ENCODE measurements at places on chromosomes 3 and 15.

DNA sequence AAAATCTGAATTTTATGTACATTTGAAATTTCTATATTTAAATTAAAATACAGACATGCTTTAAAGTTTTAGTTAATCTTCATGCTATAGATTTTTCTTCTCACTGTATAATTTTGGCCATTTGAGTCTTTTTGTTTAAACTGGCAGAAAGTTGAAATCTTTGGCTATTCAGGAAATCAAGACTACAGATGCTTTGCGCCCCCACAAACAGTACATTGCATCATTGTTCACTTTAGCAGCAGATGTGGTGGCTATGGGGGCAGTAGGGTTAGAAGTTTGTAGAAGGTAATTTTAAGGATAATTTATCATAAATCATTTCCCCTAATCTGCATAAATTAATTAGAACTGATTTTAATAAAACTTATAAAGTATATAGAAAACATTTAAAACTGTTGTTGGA lies 20.9 kb downstream of the SPPL2A start:
- no peak for DNase-seq

GRCh38 chr3:27220166-27220565 lies 149.0 kb downstream of the NEK10 start:
- no peak for DNase-seq

- DNase-seq, result no peak
Measured at GRCh38 chr3:133042778-133043177, 4.6 kb downstream of the TMEM108 start.

DNA sequence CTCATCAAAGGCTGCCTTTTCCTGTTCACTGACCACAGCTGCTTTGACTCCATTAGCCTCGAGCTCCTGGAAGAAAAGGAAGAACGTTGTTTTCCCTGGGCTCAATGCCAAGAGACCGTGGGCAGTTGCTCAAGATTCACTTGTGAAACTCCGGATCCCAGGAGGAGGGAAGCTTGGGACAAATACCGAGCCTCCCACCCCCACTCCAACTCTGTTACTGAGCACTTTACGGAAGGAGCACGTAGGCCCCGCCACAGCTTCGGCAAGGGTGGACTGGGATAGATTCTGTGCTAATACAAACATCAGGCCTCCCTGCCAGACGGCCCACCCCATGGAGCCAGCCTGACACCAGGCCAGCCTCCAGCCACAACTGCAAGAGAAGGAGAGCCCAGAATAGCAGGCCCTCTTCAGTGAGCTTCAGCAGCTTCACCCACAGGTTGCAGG lies 10.8 kb upstream of the FANCD2 start:
- DNase-seq, result no peak

DNA sequence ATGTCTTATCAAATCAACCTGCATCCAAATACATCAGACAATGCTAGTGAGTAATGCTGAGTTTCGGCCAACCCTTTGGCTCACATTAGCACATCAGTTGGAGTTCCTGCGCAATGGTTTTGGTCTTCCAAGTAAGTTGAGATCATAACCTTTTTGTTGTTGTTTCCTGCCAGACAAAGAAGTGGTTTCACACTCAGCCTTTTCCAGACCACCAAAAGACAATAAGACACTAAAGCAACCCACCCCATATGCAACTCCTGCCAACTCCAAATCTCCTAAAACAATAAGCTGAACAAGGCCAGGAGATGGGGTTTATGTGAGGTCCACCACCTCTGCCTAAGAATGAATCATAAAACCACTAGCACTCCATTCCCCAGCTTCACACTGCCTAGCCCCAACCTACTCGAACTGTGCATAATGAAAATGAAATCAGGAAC lies 177.0 kb downstream of the ERC2 start:
- DNase-seq, result no peak

DNA sequence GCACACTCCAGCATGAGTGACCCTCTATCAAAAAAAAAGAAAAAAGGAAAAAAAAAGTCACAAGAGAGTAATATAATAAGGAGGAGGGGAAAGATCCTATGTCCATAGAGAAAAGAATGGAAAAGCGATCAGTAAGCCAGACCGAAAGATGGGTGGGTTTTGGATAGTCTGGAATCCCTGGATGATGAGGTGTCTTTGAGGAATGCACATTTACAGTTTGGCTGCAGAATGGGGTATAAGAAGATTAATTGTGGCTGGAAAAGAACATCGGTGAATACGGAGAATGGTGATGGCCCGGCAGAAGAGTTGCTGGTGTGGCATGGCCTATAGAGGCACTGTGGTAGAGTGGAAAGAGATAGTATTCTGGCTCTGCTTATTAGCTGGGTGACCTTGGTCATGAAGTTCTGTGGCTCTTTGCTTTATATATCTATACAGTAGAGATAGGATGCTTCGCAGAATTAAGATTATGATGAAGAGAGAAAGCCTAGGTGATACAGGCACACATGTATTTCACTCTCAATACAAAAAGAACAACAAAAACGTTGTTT lies 187.9 kb downstream of the AKAP13 start:
- no peak for DNase-seq

DNA sequence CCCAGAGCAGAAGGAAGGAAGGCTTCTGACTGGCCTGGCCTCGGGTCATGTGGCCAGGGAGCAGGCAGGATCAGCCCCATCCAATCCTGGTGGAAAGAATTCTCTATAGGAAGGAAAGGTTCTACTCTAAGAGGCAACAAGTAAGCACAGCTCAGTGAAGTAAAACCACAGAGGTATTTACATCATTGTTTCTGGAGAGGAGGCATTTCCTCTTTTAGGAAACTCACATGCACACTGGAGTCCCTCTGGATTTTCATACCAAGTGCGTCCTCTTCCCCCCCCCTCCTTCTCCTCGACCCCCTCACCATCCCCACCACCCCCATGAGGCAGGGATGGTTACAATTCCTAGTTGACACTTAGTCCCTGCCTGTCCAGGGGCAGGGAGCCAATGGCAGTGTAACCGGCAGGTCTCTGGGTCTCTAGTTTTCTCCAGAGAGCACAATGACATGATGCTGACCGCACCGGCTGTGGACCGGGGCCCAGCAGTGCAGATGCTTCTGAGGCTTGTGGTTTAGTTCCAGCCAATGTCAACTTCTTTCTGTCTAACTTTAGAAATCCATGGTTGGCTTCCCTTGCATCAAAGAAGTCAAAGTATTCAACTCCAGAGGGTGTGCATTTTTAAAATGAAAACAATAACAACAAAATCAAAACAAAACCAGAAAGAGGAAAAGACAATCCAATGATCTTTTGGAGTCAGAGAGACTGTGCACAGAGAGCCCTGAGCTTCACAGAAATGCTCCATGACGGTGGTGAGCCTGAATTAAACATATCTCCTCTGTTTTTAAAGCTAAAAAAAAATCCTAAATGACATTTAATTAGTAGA lies 230.3 kb upstream of the TLE3 start:
- no peak for DNase-seq

DNA sequence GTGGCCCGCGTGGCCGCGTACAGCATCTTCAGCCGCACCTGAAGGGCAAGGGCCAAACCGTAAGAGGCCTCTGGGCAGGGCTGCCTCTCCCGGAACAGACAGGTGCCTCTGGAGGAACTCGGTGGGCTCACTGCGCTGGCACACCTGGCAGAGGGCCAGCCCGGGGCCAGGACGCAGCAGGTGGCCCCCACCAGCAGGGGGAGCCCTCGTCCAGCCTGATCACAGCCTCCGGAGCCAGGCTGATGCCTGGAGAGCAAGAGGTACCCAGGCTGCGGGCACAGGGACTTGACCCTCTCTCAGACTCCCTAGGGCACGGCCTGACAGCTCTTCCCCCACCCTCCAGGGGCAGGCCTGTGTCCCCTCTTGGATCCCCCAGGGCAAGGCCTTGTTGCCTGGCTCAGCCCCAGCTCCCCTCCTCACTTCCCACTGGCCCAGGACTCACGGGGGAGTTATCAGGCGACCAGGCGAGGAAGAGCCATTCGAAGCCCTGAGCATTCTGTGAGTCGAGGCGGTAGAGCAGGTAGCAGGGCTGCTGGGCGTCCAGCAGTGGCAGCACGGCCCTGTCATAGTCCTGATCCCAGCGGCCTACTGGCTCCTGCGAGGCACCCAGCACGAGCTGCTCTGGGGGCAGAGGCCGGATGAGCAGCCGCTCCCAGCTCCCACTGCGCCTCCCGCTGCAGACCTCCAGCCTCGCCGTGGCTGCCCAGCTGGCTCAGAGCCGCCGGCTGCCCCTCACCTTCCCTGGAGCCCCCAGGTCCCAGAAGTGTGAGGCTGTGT lies 6.2 kb upstream of the TLR9 start:
- peak; percentile 20 for DNase-seq

- DNase-seq, result no peak
Measured at GRCh38 chr3:52253314-52254304, 8.1 kb downstream of the PPM1M start.

GRCh38 chr3:167030082-167030725 lies 349.9 kb downstream of the ZBBX start:
- DNase-seq, result no peak

DNA sequence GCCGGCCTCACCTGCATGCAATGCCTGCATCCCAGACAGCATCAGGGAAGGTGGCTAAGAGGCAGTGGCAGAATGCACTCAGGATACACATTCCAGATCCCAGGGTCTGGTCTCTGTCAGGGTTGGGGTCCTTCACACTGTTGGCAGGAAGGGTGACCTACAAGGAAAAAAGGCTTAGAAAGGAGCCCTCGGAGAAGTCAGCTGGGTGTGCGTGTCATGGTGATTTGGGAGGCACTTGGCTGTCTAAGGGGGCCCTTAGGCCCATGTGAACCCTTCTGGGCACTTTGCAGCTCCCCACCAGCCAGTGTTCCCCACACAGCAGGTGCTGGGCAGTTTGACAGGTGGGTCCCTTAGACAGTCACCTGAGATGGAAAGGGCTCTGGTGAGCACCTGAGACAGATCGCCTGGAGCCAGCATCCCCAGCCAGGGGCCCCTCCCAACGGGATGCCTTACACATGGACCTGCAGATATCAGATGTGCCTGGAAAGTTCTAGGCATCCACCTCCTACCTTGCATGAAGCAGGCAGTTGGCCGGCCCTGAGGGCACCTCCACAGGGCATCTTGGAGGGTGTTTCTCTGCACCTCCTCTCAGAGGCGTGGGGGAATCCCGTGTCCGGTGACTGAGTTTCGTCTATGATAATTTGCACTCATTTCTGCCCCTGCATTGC lies 131.6 kb downstream of the LRRK1 start:
- no peak for DNase-seq

DNA sequence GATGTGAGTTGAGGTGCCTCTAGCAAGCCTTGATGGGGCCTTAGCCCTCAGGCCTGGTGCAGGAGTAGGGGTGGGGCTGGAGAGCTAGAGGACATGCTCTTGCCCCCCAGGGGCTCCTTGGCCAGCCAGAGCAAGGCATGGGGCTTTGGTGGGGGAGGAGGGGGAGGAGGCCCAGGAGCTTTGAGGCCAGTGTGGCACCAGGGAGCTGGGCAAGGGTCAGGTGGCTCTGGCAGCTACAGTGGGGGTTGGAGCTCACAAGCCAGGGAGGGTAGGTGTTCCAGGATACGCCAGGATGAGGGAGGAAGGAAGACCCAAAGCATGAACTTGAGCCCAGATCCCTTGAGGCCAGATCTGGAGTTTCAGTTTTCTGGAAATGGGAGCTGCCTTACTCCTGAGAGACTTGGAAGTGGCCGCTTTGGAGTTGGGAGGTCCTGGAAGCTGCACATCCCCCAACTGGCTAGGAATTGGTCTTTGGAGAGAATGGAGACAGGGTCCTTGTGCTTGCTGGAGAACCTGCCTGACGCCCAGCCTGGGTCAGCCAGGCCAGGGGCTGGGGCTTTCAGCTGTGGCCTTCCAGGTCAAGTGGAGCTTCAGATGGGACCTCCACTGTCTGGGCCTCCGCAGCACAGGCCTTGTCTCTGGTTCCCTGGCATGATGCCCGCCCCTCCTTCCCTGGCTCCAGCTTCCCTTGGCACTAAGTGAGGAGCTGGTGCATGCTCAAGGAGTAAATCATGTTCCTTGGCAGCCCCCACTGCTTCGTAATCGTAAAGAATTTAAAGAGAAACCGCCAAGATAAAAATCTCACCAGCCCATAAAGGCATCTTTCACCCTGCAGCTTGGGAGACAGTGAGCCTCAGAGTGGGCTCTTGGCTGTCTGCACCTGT lies 8.7 kb downstream of the SEMA3F start:
- no peak for DNase-seq

DNA sequence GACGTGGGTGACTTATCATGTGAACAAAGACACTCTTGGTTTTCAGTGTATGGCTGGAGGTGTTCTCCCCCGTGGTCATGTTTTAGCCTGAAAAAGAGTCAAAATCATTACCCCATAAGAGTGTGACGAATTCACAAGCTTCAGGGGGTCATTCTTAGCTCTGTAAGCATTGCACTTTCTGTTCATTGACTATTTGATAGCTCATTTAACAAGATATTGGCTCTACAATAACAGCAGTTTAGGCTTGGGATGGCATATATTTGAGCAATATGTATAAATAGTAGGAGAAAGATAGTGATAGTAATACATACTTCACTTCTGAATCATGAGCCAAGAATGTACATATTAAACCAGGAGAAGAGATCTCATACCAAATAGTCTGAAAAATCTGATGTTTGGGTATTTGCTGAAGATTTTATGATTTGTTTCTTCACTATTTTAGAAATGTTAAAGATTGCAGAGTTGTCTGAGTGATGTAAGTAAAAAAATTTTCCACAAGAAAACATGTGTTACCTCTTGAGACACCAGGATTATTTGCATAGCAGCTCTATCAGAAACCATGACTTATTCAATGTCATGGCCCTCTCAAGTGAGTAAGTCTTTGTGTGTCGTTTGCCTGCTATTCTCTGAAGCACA lies 996.0 kb downstream of the OTOL1 start:
- no peak for DNase-seq

DNA sequence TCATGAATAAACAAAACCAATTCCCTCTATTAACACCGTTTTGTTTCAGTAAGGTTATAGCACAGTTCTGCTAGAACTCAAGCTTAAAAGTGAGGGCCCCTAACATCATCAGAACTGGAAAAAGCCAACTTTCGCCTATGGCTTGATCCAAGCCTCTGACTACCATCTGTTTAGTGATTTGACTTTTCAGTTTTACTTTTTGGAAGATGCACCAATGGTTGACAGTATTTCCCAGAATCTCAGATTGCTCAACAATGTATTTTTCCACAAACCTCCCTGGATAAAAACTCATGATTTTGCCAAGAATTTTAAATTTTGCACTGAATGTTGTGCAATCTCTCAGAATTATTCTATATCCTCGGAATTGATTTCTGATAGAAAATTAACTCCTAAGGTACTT lies 190.7 kb downstream of the LSAMP start:
- DNase-seq, result no peak

DNA sequence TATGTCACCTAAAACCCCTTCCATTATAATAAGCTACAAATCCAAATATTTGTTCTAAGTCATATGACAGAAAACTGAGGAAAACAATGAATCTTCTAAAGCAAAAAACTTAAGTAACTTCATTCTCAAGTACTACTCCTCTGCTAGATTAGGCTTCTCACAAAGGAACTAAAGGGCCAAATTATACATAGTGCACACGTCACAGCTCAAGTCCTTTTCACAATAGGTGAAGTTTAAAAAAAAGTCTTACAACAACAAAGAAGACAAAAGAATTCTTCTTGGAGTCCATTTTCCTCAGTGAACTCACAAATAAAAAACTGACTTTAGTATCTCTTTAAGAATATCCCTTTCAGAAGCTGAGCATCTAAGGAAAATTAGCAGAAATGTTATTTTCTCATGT lies 479.9 kb downstream of the MAGI1 start:
- DNase-seq, result no peak

- no peak for DNase-seq
Measured at GRCh38 chr3:132749786-132750185, 27.6 kb upstream of the NPHP3 start.

GRCh38 chr3:10395671-10396070 lies 74.8 kb upstream of the SEC13 start:
- no peak for DNase-seq

GRCh38 chr15:25774871-25775270 lies 88.3 kb downstream of the ATP10A start:
- no peak for DNase-seq
